Kidney epithelial cell (primary cell): ENCODE measurements at places on chromosomes 1 and 21. TPM values are rescaled to one million over a fixed set of nuclear protein-coding genes. Genes with fewer than 3 reads are reported as not detected.

DNA sequence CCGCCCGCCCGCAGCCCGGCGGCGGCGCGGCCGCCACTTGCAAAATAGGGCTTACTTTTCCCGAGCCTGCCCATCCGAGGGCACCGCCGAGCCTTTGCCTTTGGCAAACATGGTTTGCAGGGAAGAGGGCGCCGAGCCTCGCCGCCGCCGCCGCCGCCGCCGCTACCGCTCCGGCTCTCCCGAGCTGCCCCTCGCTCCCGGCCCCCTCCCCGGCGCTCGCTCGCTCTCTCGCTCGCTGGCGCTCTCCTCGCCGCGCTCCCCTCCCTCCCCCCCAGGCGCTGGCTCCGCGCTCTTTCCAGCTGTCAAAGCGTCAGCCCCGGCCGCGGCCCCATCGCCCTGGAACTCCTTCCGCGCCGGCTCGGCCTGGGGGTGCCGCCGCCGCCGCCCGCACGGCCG, 298 bp downstream of the SSBP3 start:
- no peak for DNase-seq

- DNase-seq = no peak
These were observed 2.6 kb upstream of the NADK start for GRCh38 chr1:1780598-1781525.

- DNase-seq = peak; percentile 92
These were observed 42.3 kb upstream of the SYT14 start for GRCh38 chr1:209895709-209896108.

- no peak for DNase-seq
These were observed 11.4 kb upstream of the PRELP start for GRCh38 chr1:203464226-203464625.

GRCh38 chr21:36579898-36580297, 100.0 kb upstream of the CLDN14 start:
- no peak for DNase-seq

DNA sequence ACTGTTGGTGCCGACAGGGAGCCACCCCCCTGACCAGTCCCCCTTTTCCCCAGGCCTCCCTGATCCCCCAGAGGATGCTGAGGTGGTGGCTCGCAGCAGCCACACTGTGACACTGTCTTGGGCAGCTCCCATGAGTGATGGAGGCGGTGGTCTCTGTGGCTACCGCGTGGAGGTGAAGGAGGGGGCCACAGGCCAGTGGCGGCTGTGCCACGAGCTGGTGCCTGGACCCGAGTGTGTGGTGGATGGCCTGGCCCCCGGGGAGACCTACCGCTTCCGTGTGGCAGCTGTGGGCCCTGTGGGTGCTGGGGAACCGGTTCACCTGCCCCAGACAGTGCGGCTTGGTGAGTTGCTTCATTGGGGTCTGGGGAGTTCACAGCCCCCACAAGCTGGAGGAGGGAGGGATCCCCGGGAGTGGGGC, 89.2 kb downstream of the TRIM11 start:
- DNase-seq = no peak

DNA sequence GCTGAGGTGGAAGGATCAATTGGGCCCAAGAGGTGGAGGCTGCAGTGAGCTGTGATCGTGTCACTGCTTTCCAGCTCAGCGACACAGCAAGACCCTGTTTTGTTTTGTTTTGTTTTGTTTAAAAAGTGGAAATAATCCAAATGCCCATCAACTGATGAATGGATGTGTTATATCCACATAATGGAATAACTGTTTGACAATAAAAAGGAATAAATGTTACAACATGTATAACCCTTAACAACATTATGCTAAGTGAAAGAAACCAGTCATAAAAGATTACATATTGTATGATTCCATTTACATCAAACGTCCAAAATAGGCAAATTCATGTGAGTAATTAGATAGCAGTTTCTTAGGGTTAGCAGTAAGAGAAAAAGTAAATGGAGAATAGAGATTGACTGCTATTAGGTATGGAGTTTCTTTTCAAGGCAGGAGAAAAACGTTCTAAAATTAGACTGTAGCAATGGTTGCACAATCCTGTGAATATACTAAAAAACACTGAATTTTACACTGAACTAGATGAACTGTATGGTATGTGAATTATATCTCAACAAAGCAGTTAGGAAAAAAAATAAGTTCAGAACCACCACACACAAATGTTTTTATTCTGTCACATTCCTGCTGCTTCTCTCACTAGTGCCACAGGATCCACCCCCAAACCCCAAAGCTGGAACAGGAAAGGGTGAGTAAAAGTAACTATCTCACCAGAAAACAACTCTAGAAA, 15.7 kb downstream of the FOXJ3 start:
- no peak for DNase-seq

ATP1A2 gene
- total RNA-seq = 0.04 and 0.07 TPM in 2 replicates
